ENCODE measurements at places on chromosomes 2 and 18.

DNA sequence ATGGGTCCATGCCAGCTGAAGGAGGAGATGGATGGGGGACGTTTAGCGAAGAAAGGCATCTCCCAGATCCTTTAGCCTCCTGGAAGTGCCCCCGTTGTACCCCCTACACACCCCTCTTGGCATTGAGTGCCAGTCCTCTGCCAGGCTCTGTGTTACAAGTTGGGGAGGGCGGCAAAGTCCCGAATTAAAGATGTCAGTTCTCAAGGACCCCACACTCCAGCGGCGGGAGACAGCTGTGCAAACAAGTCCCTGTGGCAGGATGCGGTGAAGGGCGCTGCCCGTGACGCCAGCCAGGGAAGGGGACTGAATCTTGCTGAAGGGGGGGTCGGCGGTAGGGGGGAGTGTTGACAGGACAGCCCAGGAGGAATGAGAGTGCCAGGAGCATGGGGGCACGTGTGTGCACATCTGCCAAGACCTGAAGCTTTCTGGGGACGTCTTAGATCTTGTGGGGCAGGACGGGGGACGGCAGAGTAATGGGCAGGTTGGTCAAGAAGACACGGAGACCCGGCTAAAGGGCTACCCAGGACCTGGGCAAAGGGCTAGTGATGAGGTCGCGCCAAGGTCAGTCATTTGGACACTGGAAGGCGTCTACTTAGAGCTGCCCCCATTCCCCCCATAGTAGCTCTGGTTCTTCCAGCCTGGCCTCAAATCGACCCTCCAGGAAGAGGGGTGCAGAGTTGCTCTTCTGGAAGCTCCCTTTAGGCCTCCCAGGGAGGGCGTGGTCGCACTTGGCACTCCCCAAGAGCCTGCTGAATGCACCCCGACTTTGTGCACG, 2.8 kb upstream of the CTDSP1 start:
- DNase-seq, result no peak

- no peak for DNase-seq
Observed at GRCh38 chr2:170101789-170102188, 76.2 kb upstream of the MYO3B start.

DNA sequence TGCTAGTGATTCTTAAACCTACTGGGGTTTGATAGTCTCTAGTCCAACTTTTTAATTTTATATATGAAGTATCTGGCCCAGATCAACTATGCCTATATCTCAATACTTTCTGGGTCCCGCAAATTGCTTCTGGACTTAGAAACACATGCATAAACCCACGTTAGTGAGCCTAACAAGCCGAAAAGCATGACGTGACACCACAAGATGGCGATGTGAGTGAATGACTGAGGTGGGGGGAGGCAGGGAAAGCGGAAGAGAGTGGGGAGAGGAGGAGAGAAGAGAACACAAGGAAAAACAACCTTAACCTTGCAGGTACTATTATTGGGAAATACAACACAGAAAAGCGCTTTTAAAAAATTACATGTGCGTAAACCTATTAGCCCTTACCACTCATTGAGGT, 13.8 kb downstream of the PDIA6 start:
- no peak for DNase-seq

DNA sequence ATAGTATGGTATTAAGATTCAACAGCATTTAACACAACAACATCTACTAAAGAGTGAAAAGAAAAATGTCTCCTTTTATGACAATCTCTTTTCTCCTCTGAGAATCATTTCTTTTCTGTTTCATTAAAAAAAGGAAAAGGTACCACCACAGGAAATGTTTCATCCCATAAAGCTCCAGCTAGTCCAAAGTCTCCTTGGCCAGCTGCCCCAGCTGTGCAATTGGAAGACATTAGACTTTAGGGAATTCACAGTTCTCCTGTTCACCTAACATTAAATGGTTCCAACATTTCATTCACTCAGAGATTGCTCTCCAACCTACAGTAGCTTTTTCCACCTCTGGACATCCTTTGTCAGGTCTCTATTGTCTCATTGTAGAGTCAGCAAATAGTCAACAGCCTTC, 78.7 kb upstream of the YPEL5 start:
- DNase-seq, result no peak

- no peak for DNase-seq
Observed at GRCh38 chr2:24342110-24342910, 18.0 kb downstream of the ITSN2 start.

- no peak for DNase-seq
Observed at GRCh38 chr2:120442541-120442922, 96.6 kb downstream of the INHBB start.

- no peak for DNase-seq
Observed at GRCh38 chr18:59041819-59042815, 97.6 kb upstream of the SEC11C start.

DNA sequence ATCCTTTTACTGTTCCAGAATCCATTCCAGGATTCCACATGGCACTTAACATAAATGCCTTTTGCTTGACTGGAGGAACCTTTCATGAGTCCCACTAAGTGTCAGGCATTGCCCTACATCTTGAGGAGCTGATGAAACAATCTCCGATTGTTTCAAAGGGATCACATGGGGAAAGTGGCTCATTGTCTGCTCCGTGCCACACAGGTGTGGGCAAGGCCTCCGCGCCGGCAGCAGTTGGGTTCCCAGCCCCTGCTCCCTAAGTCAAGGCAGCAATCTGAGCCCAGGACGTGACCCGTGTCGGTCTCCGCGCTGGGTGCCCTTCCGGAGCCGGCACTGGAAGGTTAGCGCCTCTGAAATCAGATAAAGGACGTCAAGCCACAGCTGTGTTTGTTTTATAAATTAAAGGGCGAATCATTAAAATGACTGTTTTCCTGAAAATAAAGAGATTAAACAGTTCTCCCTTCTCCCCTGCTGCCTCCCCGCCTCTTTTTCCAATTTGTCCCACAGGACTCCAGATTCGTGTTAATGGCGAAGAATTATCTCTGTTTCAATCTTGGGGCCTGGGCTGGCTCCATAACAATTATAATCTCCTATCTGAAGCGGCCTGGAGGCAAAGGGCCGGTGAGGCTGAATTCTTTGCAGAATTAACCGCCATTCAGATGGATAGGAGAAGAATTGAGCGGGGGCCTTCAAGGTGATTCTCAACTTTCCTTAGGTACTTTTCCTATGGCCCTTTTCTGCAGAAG, 84.3 kb upstream of the FZD7 start:
- no peak for DNase-seq

DNA sequence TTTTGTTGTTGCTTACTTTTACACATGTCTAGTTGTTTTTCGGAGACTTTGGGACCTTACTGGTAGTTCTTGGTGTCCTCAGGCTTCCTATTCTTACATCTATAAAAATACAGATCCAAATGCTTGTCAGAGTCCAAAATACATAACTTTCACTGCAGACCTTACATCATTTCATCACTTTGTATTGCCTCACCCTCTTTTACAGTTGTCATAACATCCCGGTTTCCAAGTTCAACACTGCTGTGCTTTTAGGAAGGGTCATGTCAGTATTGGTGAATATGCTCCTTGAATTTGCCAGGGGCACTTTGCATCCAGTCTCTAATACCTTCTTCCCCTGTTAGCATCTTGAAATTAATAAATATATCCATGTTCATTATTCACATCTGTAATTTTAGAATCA, 518.2 kb upstream of the RAB12 start:
- DNase-seq, result no peak

DNA sequence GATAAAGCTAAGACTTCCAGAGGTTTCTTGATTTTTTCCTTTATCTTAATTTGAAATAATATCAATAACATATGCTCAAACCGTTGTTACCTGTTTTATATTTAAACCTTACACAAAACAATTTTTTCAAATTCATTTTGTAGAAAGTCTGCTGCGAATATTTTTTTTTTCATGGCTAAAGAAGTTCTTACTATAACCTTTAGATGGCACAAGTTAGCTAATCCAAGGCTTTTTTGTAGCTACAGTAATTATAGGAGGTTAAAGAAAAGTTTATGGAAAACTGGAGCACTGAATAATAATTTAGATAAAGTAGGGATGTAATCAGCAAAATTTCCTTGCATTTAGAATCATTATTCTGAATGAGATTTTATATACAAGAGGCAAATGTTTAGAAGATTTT, 78.0 kb upstream of the PNPT1 start:
- DNase-seq, result no peak

- no peak for DNase-seq
Observed at GRCh38 chr2:140949932-140950331, 1180.9 kb downstream of the LRP1B start.

DNA sequence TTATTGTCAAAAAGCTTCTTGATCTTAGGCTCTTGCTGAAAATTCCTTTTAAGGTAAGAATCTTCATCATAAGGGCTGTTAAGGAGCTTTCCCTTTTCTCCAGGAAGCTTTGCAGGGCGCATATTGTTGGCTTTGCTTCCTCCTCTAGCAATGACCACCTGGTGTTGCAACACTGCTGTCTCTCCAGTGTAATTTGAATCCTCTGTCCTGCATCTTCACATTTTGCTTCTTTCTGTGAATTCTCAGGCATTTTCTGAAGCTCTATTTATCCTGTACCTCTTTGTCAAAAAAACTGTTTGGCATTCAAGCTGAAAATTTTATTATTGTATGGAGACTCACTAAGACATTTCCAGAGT, 533.1 kb upstream of the CHAC2 start:
- DNase-seq, result no peak
